Astrocyte (in vitro differentiated cells and primary cell): ENCODE measurements at places on chromosomes 12 and 14.

DNA sequence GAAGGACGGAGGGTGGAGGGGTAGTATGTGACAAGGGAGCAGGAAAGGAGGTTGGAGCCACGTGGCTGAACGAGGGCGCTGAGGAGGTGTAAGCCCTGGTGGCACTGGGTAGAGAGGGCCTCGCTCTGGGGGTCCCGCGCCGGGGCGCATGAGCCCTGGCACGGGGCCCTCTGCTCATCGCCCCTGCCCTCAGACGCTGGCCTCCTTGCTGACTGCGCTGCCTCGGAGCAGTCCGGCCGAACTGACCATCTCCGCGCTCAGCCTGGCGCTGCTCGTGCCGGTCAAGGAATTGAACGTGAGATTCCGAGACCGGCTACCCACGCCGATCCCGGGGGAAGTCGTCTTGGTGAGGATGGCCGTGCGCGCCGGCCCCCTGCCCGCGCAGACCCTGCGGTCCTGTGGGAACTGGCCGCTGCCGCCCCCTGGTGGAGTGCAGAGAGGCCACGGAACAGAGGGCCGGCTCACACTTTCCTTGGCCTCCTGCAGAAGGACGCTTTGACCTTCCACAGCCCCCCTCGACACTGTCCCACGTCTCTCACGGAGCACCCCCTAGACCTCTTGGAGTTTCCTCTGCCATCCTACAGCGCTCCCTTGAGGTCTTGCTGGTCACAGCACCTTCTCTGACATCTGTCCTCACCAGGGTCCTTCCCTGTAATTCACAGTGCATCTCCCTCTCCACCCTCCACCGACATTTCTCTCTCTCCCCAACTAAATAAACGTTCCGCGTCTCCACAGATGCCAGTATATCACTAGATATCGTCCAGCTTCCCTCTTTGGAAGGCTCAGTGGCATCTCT lies 10.5 kb downstream of the ARHGEF25 start:
- no peak for DNase-seq

DNA sequence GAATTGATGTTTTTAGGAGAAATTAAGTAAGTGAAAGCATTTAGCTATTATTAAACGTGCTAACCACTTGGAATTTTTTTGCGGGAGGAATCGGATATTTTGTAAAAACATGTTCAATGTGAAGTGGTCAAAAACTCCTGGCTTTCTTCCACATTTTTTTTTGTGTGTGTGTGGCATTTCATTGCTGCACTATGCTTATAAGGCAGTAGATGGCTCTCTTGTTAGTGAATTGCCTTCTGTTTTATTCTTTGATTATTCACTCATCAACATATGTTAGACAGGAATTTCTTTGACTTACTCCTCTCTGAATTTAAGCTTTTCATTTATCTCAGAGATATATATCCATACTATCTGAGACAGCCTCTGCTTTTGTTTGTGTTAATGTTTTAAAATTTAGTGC lies 71.3 kb downstream of the DERA start:
- peak; percentile 56 for DNase-seq

- no peak for DNase-seq
Measured at GRCh38 chr14:75847584-75847983, 134.2 kb downstream of the TGFB3 start.

GRCh38 chr12:10160617-10161385 lies 11.1 kb downstream of the OLR1 start:
- DNase-seq = peak; percentile 18

- peak; percentile 21 for DNase-seq
Measured at GRCh38 chr14:28570391-28570790, 196.2 kb upstream of the FOXG1 start.
